ENCODE measurements at places on chromosomes 3 and 15. TPM values are rescaled to one million over a fixed set of nuclear protein-coding genes. Genes with fewer than 3 reads are reported as not detected.

DNA sequence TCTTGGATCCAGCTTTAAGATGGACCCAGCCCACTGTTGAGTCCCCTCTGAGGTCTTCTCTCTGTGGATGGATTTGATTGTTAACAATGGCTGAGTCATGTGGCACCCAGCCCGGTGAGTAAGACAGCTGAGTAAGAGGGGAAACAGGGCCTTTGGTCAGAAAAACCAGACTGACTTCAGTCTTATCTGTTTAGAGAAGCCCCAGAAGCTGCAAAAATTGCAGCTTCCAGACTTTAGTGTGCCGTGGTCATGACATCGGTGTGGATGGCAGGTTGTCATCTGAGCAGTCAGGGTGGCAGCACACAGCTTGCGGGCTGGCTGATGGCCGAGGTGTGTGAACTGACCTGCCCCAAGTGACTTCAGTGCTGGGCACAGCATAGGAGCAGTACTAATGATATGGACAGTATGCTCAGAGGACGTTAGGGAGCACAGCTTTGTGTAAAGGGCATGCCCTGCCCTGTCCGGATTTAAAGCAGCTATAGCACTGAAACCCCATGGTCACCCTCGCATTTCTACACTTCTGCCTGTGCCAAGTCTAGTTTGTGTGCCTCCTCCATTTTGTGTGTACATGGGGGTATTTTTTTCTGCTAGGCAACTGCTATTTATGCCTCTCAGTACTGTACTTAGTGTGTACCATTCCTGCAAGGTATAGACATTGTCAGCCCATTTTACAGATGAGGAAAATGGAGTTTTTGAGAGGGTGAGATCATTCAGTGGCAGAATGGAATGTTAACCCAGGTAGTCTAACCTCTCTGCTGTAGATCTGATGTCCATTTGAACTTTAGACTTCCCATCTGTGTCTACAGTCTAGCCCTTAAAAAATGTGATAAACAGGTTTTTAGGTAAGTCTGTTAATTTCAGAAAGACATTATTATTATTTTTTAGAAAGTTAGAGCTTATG lies 44.4 kb downstream of the FLNB start:
- no peaks in the 10 kb centered on the region for H3K36me3 ChIP-seq
- peaks cover 13% of the 10 kb centered on the region for H3K4me1 ChIP-seq
- no peaks in the 10 kb centered on the region for H3K27me3 ChIP-seq
- H3K27ac ChIP-seq: peak overlapping the region; percentile 34

GRCh38 chr3:184209146-184209923 lies 20.1 kb upstream of the VWA5B2 start:
- H3K36me3 ChIP-seq: no peaks in the 10 kb centered on the region
- no peak for DNase-seq
- no peak overlapping the region for H3K27ac ChIP-seq
- peaks cover 6% of the 10 kb centered on the region for H3K4me1 ChIP-seq

Gene COL6A5
- polyA plus RNA-seq: 0.04 TPM

Gene RHCG
- polyA plus RNA-seq: not detected

Gene SLC2A2
- polyA plus RNA-seq: not detected

Gene SUSD5
- 16.0 TPM for polyA plus RNA-seq

Gene IQCF5
- not detected for polyA plus RNA-seq
